Stimulated activated naive B cell treated with anti-CD40 and anti-IgM and Interleukin-4, amounts not matched to agents 10 μg/mL and 1 μg/mL and 100 μg/mL, for 72 hours (primary cell): ENCODE measurements at places on chromosomes 7 and 10.

DNA sequence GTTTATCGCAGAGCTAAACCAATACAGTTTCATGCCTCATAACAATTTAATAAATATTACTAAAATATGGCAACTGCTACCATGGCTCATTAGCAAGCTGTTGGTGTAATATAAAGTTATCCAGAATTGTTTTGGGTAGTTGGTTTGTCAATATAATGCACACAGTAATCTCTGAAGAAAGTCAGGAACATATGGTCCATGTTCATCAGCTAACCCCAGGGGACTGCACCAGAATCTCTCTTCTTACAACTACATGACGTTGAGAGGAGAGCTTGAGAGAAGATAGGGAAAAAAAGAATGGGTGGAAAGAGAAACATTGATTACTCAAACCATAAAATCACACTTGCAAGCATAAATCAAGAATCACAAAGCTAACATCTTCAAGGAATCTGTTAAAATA, 333.7 kb downstream of the NRG3 start:
- DNase-seq: no peak

DNA sequence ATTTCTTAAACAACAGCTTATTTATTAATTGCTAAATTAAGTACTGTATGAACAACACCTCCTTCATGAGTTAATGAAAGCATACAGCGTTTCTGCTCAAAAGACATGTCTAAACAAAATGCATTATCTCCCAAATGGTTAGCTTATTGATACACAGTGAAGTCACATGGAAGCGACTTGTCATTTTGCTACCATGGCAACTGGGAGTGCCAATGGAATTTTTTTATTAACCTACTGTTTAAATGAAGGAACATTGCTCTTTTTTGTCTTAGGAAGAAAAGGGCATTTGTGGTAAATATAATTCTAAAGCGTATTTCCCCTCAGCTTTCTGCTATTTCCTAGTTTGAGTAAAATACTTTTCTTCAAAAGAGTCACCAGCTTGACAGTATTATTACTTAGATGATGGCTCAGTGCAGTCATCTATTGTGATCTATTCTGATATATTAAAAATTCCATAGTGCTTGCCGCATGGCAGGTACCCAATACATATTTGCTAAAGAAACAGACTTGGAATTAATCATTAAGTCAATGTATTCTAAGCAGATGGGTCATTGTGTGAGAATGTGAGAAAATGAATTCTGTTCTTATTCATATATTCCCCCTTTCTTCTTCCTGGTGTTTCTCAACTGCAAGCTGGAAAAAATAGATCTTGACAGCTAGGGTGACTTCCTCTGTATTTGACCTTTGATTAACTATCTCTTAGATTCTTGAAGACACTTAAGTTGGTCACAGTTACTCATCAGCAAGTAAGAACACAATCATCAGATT, 818.3 kb downstream of the MAGI2 start:
- DNase-seq: no peak

GRCh38 chr10:125911990-125912389, 15.6 kb downstream of the FANK1 start:
- DNase-seq: no peak

- DNase-seq: no peak
Measured at GRCh38 chr7:1096156-1097119, 8.5 kb downstream of the GPER1 start.

- no peak for DNase-seq
Measured at GRCh38 chr7:121107923-121108498, 119.5 kb downstream of the CPED1 start.

DNA sequence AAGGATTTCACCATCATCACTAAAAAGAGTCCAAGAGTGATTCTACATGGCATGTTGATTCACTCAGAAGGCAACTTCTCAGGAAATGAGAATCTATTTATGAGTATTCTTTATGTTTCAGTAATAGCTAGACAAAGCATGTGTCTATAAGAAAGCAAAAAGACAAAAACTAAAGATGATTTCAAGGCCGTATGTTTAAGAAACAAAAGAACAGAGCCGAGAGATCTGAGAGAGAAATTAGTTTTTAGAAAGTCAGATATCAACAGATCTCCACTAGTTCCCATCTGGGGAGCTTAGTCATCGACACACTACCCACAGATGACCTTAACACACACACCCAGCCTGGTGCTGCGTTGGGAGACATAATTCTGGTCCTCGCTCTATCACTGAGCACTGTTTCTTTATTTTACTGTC, 21.0 kb downstream of the PIP4K2A start:
- no peak for DNase-seq

GRCh38 chr7:69534461-69535041, 63.7 kb upstream of the AUTS2 start:
- DNase-seq: no peak

DNA sequence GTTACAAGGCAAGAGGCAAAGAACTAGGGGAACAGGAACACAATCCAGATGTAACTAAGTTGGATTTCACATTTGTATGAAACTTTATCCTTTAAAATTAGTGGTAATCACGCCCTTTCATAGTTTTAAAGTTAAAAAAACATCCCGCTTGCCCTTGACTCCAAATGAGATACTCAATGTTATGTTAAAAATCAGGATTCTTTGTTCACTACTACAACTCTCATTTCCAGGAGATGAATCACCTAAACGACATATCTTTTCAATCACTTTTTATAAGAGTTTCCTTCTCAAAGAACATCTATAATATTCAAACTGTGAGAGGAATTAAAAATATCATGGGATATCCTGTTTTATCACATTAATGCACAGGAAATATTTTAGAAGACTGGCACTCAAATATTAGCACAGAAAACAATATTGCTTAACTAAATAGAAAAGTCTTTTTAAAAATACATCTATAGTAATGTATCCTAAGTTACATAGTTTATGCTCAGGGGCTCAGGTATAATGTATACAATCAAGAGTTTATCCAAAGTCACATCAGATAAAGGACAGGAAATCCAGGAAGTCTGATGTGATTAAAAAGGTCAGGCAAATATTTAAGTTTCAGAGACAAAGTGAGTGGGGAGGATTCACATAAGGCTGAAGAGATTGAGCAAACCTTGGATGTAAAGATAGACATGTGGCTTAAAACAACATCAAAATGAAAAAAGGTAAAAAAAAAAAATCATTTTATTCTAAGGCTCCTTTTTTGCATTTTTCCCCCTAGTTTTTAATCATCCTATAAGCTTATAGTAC, 41.9 kb downstream of the CADPS2 start:
- DNase-seq: no peak

- peak; percentile 10 for DNase-seq
Measured at GRCh38 chr7:144391823-144392255, 11.7 kb downstream of the NOBOX start.

GRCh38 chr7:35726654-35727053, 31.7 kb upstream of the HERPUD2 start:
- no peak for DNase-seq

GRCh38 chr10:43471146-43471545, 34.2 kb downstream of the ZNF487 start:
- DNase-seq: no peak

DNA sequence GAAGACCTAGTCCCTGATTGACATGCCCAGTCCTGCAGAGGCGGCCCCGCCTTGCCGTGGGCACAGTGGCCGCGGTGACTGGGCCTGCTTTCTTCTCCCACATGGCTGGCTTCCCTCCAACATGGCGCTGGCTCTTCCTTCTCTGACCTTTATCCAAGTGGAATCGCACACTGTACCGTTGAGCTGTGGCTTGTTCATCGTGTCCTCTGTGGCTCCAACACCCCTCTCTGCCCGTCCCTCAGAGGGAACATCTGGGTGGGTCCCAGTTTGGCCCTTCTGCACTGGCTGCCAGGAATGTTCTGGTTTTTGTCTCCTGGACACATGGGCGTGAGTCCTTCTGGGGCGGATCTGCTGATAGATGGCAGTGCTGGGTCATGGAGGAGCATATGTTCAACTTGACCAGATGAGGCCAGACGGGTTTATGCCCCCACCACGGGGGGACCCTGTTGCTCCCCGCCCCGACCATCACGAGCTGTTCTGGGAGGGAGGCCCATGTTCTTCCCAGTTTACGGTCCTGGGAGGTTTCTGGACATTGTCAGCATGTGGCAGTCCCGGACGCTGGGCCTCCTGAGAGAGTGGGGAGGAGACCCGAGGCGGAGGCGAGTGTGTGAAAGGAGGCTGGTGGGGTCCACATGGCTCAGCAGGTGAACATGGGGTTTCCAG, 63.5 kb downstream of the LHPP start:
- DNase-seq: no peak

DNA sequence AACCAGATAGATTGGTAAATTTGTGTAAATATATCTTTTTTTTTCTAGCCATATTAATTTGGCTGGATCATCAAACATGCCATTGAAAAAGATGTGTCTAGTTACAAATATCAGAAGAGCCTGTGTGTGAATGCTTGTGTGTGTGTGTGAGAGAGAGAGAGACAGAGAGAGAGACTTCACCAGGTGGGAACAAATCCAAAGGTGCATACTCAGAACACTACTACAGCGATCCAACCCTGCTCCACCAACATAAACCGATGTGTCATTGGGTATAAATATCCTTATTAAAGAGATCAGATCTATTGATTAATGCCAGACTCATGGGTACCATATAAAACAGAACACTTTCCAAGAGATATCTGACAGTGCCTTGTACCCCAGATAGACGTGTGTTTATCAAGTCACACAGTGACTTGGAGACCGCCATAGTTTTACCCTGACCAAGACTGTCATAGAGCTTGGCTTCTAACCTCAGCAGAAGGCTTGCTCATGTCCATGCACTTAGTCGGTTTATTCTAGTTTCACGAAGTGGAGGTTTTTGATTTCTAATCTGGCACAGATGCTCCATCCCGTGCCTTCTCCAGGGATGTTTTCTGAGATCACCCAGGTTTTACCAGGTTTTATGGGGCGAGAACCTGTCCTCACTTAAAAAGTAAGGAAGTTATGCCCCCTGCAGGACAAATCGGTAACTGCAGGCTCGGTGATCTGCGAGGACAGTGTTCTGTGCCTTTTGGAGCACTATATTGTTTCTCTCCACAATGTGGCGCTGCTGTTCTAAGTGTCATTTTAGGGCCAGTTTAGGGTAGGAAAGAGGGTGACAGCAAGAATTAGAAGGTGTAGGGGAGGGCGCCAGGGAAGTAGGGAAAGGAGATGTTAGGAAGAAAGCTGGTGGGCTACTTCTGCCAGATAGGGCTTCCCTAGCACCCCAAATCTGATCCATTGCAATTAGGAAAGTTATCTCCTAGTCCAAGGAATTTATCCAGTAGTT, 29.3 kb upstream of the WNT8B start:
- DNase-seq: peak; percentile 79

DNA sequence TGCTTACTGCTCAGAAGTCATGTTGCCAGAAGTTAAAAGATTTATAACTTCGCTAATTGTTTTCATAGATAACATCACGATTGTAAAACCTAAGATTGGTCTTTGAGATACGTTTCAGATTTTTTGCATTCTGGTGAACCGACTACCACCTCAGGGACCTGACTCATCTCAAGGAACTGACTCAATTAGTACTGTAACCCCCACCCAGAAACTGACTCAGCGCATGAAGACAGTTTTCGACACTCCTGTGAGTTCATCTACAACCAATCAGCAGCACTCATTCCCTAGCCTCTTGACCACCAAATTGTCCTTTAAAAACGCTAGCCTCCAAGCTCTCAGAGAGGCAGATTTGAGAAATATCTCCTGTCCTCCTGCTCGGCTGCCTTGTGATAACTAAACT, 72.3 kb downstream of the ELMO1 start:
- DNase-seq: no peak

DNA sequence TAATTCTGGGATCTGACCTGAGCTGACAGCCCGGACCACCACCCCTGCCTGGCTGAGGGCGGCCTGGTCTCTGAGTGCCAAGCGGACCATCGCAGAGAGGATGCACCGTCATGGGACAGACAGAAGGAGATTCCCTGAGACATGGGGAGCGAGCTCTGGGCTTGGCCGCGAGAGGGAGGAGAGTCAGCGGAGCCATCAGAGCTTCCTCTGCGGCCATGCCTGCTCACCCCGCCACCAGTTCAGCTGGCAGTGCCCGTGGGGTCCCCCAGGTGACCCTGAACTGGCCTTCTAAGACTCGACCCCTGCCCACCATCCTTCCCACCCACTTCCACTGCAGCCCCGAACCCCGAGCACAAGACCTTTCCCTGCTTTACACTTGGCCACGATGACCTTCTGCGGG, 152.8 kb downstream of the TCERG1L start:
- DNase-seq: no peak
